NCI-H460 (cell line): ENCODE measurements at places on chromosomes 3 and 15. TPM values are rescaled to one million over a fixed set of nuclear protein-coding genes. Genes with fewer than 3 reads are reported as not detected.

- no peak for DNase-seq
Measured at GRCh38 chr15:89128320-89129122, 40.3 kb downstream of the ABHD2 start.

DNA sequence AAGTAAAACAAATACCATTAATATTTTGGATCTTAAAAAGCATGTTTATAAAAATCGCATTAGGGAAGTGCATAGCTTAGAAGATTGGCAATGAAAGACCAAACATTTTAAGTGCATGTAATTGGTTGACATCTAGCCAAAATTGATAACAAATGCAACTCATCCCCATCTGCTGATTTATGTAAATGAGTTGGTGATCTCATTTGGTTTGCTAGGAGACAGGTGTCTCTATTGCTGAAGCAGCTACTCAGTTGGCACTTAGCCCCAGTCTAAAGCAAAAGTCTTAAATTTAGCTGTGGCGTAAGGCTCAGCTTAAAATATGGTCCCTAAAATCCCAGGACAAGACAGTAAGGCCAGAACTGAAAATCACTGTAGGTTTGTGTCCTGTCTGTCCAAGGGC lies 113.5 kb upstream of the CHL1 start:
- DNase-seq, result no peak

C3orf49 gene
- total RNA-seq, result 31.1 and 34.7 TPM in 2 replicates

TIMP4 gene
- 3.6 and 4.7 TPM in 2 replicates for total RNA-seq

PARP9 gene
- total RNA-seq, result 6.8 and 8.8 TPM in 2 replicates

RBMS3 gene
- total RNA-seq, result 25.8 and 29.6 TPM in 2 replicates
